ENCODE measurements at places on chromosomes 11 and 22. TPM values are rescaled to one million over a fixed set of nuclear protein-coding genes. Genes with fewer than 3 reads are reported as not detected.

- DNase-seq, result no peak
Observed at GRCh38 chr22:41920271-41920976, 5.5 kb upstream of the SHISA8 start.

DNA sequence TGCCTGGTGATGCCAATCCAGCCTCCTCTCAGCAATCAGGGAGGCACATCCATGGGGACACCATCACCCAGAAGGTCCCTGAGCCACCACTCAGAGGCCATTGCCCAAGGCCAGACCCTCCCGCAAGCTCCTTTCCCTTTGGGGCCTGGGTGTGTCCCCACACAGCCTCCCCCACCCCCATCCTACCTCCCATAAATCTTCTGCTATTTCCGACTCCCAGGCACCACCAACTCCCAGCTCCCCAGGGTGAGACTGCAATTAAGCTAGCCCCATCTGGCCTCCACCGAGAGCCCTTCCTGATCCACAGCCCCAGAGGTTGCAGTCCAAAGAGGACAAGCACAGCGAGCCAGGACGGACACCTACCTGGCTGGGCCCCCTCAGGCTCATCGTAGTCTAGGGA is 6.3 kb downstream of the ARHGAP1 start:
- no peak for DNase-seq

GRCh38 chr11:75778962-75779361 is 10.4 kb downstream of the DGAT2 start:
- no peak for DNase-seq

- no peak for DNase-seq
Observed at GRCh38 chr11:46363031-46363407, 15.8 kb downstream of the DGKZ start.

DNA sequence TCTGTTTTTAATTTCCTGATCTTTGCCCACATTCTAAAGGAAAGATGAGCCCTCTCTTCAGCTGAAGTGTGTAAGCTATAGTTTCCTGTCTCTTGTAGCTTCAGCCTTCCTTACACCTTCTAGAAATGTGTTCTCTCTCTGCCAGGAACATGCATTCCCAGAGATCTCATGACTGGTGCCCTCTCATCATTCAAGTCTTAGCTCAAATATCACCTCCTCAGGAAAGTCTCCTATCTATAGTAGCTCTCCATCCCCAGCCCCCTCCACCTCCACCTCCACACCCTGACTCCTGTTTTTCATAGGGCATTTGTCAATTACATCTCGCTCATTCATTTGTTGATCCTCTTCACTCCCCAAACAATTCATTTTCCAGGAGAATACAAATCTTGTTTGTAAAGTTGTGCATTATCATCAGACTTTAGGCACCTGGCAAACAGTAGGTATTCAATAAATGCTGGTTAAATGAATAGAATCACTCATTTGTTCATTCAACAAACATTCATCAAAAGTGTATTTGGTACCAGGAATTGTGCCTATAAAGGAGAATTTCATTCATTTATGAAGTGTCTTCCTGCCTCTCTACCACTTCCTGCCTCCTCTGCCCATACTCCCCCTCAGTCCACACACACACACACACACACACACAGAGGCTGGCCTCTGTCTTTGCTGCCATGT is 160.3 kb downstream of the BBOX1 start:
- DNase-seq, result no peak

DNA sequence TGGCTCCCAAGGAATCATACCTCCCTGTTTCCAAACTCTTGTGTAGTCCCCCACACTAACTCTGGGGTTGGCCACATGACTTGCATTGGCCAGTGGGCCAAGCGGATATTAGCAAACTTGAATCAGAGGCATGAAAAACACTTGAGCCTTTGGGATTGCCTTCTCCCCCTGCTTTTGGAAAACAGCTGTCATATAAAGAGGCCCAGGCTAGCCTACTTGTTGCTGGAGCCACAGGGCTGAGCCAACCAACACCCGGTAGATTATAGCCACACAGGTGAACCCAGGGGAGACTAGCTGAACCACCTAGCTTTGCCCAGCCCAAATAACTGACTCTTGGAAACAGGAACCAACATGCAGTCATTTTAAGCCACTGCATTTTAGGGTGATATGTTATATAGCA is 354.8 kb downstream of the TENM4 start:
- no peak for DNase-seq

DNA sequence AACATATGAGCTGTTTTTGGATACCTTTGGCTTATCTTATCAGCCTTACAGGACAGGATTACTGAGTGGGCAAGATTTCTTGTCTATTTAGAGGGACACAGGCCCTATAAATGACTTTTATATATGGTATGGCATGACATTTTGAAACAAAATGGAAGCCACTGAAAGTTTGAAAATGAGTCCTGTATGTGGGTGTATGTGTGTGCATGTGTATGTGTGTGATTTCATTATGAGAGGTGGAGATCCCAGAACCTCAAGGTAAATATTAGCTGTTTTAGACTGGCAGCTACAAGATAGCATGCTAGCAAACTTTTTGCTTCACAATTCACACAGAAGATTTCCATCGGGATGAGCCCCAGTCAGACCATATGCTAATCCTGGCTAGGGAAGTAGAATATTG is 970.5 kb upstream of the CCDC90B start:
- no peak for DNase-seq

GRCh38 chr22:30204742-30205111 is 41.8 kb downstream of the LIF start:
- no peak for DNase-seq

- no peak for DNase-seq
Observed at GRCh38 chr11:116388146-116388545, 384.6 kb downstream of the BUD13 start.

DNA sequence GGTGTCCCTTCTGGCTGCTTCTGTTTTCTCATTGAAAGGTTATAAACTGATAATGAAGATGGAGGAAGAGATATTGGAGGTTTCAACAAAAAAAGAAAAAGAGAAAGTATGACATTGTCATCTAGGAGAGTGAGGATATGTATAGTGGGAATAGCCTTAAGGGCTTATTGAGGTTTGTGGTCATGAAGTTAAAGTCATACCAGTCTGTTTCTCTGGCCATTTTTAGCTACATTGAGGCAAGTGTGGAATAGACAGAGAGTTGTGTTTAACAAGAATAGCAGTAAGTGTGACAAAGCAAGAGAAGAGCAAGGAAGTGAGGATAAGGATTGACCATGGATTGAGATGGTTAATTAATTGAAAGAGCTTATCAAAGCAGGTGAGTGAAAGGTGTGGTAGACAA is 110.4 kb downstream of the ELP4 start:
- no peak for DNase-seq

The HEPHL1 gene
- not detected for polyA plus RNA-seq

The SCGB1D2 gene
- not detected for polyA plus RNA-seq

The APOL6 gene
- 18.8 TPM for polyA plus RNA-seq

The OR4D5 gene
- polyA plus RNA-seq, result not detected

The CRYBB3 gene
- not detected for polyA plus RNA-seq

The OR52M1 gene
- polyA plus RNA-seq, result not detected

The CHRDL2 gene
- polyA plus RNA-seq, result not detected
